Dermis lymphatic vessel endothelial cell (primary cell): ENCODE measurements at places on chromosomes 13 and 19. TPM values are rescaled to one million over a fixed set of nuclear protein-coding genes. Genes with fewer than 3 reads are reported as not detected.

Gene IGSF23
- 0.11 TPM in 1 of 2 replicates, not detected in the other for total RNA-seq

Gene FCAR
- total RNA-seq: not detected in 2 replicates

Gene EXOC3L2
- 0.54 and 1.3 TPM in 2 replicates for total RNA-seq

Gene ASF1B
- 2.8 and 3.6 TPM in 2 replicates for total RNA-seq

Gene ATP5F1D
- total RNA-seq: 12.6 and 14.8 TPM in 2 replicates

Gene SYNE4
- total RNA-seq: under 0.01 TPM in 1 of 2 replicates, not detected in the other

Gene ZNF345
- 5.1 and 9.5 TPM in 2 replicates for total RNA-seq

Gene PDX1
- total RNA-seq: not detected in 2 replicates

Gene IL12RB1
- total RNA-seq: 0.26 and 0.33 TPM in 2 replicates

Gene TRPC4
- total RNA-seq: 0.09 and 0.54 TPM in 2 replicates

Gene IGFLR1
- 0.34 and 0.65 TPM in 2 replicates for total RNA-seq

Gene OVOL3
- not detected in 2 replicates for total RNA-seq

Gene ZNF667
- total RNA-seq: 2.1 and 2.3 TPM in 2 replicates

Gene TEX29
- not detected in 2 replicates for total RNA-seq

Gene BRSK1
- total RNA-seq: 0.65 and 0.77 TPM in 2 replicates

Gene LGALS14
- total RNA-seq: not detected in 2 replicates

Gene PNMA8A
- total RNA-seq: 0.52 TPM in 1 of 2 replicates, not detected in the other

Gene ZNF99
- not detected in 2 replicates for total RNA-seq

Gene ARHGAP33
- 0.95 and 1.4 TPM in 2 replicates for total RNA-seq

Gene ADGRE2
- total RNA-seq: under 0.01 and 0.11 TPM in 2 replicates

Gene LMTK3
- under 0.01 TPM in 1 of 2 replicates, not detected in the other for total RNA-seq

Gene ZNF418
- 2.1 and 2.3 TPM in 2 replicates for total RNA-seq

Gene ELAVL3
- total RNA-seq: not detected in 2 replicates

Gene GPR4
- 0.86 and 1.3 TPM in 2 replicates for total RNA-seq

Gene EPS8L1
- total RNA-seq: 10.0 and 12.7 TPM in 2 replicates

Gene GALP
- not detected in 2 replicates for total RNA-seq

Gene TGFB1
- total RNA-seq: 19.6 and 35.2 TPM in 2 replicates

Gene SWSAP1
- 0.77 and 1.1 TPM in 2 replicates for total RNA-seq

Gene CYP2A7
- total RNA-seq: not detected in 2 replicates

Gene ZFP14
- total RNA-seq: 3.8 and 5.2 TPM in 2 replicates

Gene SCGB2B2
- under 0.01 TPM in 1 of 2 replicates, not detected in the other for total RNA-seq

Gene CPT1C
- 11.8 and 12.5 TPM in 2 replicates for total RNA-seq

Gene KCNK6
- 4.1 and 6.2 TPM in 2 replicates for total RNA-seq

Gene LILRA6
- not detected in 2 replicates for total RNA-seq

Gene NCAN
- not detected in 2 replicates for total RNA-seq

Gene ZNF229
- total RNA-seq: 1.5 and 5.4 TPM in 2 replicates

Gene C13orf42
- total RNA-seq: not detected in 2 replicates

Gene ADGRE1
- not detected in 2 replicates for total RNA-seq

Gene KIR3DL2
- total RNA-seq: not detected in 2 replicates

Gene ZC3H4
- 7.7 and 9.1 TPM in 2 replicates for total RNA-seq
